ENCODE measurements at places on chromosomes 7 and 10.
A peak's percentile ranks its signal among the peaks of the same experiment; 100 is the strongest.

- DNase-seq = peak; percentile 28
Observed at GRCh38 chr10:119651514-119652360, 557 bp downstream of the BAG3 start.

- DNase-seq = no peak
Observed at GRCh38 chr10:127485153-127485857, 63.8 kb upstream of the NPS start.

- no peak for DNase-seq
Observed at GRCh38 chr10:125123476-125124114, 36.8 kb downstream of the CTBP2 start.

GRCh38 chr10:119368991-119369869 lies 161.9 kb downstream of the GRK5 start:
- no peak for DNase-seq

DNA sequence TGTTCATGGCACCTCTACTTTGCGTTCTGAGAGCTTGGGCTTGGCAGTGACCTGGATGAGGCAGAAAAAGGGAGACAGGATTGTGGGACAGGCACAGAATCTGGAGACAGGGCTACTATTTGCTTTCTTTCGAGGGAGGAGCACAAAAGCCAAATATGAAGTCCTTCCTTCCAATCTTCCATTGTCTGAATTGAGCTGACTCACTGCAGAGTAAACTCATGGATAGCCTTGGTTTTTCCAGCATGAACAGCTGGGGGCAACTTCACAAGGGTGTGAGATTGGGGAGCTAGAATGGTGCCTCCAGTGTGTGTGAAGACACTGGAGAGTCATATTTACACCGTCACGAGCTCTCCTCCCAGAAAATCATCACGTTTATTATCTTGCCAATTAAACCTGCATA lies 55.6 kb upstream of the NRP1 start:
- no peak for DNase-seq

GRCh38 chr7:47576031-47576865 lies 5.7 kb downstream of the TNS3 start:
- DNase-seq = no peak

GRCh38 chr10:122287570-122287969 lies 16.5 kb downstream of the BTBD16 start:
- DNase-seq = no peak

- peak; percentile 12 for DNase-seq
Observed at GRCh38 chr10:87659571-87660483, at the start of gene PAPSS2. Gene PAPSS2, plus strand, starts transcription at chr10:87659878. Its CDS starts 104 bp downstream, at chr10:87659982.

- no peak for DNase-seq
Observed at GRCh38 chr10:129523723-129524316, 56.8 kb downstream of the MGMT start.

GRCh38 chr10:127556916-127557315 lies 7.8 kb downstream of the NPS start:
- no peak for DNase-seq

GRCh38 chr10:86661161-86662025 lies 6.9 kb upstream of the LDB3 start:
- no peak for DNase-seq

- DNase-seq = no peak
Observed at GRCh38 chr10:45444022-45444421, 70.0 kb downstream of the ALOX5 start.

DNA sequence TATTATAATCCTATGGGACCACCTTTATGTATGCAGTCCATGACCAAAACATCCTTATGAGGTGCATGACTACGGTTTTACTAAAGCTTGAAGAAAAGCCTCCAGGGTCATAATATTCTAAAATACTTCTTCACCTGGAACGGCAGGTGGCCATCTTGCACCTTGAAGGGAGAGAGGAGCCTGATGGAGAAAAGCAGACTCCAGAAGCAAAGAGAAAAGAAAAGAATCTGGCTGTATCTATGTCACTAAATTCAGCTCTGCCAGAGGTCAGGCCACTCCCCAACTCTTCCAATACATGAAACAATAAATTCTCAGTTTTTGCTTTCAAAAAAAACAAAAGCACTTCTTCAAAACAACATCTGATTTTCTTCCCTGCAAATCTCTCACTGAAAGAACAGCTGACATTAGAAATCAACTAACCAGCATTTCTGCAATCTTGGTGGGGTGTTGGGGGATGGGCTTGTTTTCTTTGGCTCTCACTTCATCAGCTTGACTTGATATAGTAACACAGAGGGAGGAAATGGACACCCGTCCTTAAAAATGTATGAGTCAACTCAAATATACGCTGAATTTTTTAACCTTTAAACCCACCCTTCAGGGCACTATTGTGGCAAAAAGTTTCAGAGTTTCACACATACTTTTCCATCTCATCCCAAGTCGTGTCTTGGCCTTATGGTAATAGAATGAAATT lies 21.7 kb downstream of the HIBADH start:
- DNase-seq = no peak

DNA sequence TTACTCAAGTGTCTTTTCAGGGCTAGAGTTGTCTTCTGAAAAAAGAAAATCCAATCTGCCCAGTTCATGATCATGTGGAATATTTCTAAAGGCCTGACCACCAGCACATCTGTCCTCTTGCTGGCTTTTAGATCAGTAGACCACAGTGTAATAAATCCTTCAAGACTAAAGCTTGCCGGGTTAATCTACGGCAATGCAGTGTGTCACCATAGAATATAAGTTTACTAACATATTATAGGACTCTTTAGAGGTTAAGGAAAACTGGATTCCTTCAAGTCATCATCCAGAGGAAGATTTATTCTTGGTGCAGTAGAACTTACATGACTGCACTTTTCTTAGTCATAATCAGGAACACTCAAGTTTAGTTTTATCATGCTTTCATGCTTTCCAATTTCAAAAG lies 349.5 kb downstream of the SEMA3D start:
- no peak for DNase-seq

DNA sequence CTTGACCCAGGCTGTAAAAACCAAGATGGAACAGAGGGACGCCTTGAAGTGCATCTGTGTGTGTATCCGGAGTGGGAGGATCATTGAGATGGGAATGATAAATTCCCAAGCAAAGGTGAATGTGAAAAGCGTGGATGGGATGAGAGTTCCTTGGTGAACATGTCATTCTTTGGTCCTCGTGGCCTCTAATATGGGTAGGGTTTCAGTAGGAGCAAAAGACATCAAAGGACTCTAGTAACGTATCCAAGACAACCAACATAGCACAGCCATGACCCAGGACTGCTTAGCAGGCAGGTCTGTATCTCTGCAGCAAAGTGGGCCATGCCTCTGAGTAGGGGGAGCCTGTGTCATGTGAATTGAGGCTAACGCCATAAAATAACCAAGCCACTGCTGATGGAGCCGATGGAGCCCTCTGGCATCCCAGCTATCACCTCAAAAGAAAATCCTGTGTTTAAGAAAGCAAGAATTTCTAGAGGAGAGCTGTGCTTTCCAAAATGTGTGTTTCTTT lies 98.6 kb downstream of the CCDC3 start:
- DNase-seq = no peak

- peak; percentile 2 for DNase-seq
Observed at GRCh38 chr10:116521424-116522290, 24.1 kb upstream of the PNLIP start.

DNA sequence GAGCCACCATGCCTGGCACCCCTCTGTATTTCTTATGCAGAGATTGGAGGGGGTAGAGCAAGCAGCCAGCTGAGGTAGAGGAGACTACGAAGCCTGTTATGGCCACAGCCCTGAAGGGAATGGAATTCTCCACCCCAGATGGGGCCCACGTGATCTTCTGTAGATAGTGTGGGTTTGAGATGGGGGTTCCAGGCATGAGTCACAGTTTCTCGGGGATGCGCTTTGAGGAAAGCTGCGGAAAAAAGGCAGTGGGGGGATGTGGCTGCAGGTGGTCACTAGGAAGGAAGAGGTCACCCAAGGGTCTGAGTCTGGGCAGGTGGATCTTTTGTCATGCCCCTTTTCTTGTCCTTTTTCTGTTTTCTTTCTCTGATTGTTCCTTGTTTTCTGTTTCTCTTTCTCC lies 11.5 kb downstream of the FAM131B start:
- DNase-seq = no peak

- no peak for DNase-seq
Observed at GRCh38 chr10:44967616-44968015, 8.0 kb downstream of the RASSF4 start.

GRCh38 chr10:1504940-1505339 lies 232.4 kb downstream of the ADARB2 start:
- no peak for DNase-seq

- peak; percentile 33 for DNase-seq
Observed at GRCh38 chr10:80596391-80597257, 58.9 kb downstream of the SH2D4B start.

DNA sequence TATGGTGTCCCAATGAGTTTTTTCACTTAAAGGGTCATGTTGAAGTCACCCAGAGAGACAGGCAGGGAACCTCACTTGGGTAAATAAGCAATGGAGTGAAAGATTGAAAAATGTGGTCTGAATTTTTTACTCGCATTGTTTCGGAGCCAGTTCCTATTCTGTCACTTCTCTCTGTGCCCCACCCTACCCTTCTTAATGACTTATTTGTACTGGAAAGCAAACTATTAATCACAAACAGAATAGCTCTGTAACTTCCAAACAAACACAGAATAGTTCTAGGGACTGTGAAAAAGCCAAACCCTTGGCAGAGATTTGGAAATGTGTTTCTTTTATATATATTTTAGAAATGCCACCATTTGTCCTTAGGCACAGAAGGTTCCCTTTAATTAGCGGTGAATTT lies 76.0 kb downstream of the LRMDA start:
- DNase-seq = no peak

DNA sequence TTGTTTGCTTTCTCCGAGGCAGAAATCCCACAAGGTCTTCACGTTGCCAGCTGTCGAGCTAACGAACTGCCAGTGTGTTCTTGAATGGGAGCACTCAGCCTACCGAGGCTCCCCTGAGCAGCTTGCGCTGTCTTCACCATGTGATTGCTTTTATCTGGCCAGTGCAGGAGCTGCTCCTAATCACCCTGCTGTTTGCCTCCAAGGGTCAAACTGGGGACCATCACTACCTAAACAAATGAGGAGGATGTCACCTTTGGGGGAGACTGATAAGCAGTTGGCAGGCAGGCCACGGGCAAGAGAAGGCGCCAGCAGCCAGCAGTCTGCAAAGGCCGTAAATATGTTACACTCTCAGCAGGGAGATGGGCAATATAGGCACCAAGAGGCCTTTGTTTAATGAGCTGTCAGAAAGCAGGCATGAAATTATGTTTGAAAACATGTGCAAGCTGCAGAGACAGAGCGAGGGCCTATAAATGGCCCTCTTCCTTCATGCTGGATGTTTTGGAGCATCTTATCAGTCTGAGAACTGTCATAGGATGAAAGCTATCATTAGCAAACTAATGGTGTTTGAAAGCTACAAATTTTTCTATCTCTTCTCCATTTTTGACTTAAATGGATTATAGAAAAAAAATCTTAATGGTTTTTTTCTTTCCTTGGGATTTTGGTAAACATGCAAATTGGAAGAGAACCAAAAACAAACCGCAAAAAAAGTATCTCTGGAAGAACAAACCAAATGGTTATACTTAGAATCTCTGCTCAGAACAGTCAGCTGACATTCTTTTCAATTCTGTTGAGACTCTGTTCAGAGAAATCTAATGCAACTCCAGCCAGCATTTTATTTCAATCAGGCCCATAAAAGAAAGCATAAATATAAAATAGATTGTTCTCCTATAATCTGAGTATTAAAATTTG lies 267.3 kb upstream of the NPVF start:
- DNase-seq = no peak

- no peak for DNase-seq
Observed at GRCh38 chr10:124878457-124878739, 63.5 kb upstream of the ZRANB1 start.

DNA sequence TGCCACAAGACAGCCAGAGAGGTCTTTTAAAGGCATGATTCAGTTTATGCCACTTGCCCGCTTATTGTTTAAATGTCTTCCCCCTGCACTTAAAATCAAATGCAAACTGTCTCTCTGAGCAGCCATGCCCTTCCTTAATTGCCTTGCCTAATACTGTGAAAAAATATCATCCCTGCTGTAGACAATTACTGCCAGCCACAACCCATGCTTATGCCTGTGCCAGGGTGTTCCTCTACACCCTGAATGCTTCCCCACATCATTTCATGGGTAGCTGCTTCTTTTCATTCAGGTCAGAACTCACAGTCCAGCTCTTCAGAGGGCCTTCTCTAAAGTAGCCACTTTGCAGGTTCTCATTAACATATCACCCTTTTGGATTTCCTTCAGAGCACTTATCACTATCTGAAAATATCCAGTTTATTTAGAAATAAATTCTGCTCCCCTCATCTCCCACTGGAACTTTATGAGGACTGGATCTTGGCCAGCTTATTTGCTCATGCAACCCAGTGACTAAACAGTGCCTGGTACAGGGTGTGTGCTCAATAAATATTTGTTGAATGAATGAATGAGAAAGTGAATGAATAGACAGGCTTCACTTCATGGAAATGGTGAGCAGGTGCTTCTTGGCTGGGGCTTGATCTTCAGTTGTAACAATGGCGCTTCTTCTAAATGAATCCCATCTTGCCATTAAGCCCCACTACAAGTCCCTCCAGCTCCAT lies 162.4 kb upstream of the MDFIC start:
- no peak for DNase-seq

DNA sequence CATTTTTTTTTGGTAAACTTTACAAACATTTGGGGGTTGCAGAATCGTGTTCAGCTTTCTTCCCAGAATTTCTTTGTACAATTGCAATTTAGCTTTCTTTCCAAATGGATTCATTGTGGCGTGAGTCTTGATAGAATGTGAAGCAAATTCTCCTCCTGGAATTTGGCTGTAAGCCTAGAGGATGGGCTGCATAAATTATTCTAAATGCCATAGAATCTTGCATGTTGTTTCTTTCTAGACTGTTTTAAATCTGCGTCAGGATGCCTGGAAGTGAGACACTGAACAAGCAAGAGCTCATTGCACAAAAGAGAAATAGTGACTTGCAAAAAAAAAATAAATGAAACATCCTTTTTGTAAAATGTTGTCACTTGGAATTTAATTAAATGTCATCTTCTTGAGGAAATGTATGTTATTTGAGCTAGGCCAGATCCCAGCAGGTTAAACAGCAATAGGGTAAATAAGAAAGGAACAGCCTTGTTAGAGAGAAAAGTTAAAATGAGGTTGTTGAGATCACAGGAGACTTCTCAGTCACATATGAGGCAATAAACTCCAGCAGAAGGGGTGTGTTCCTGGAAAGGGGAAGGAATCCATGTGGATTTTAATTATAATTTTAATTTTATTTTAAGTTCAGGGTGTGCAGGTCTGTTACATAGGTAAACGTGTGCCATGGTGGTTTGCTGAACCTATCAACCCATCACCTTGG lies 483.0 kb downstream of the PLXDC2 start:
- DNase-seq = no peak

Measured in activated naive CD4-positive, alpha-beta T cell treated with Interleukin-2 at 50 U/mL for 16 hours (primary cell).